Activated naive CD4-positive, alpha-beta T cell treated with anti-CD3 and anti-CD28 coated beads, Interleukin-2, amount 10 ng/mL, durations not matched to agents 7 days and 5 days (primary cell): ENCODE measurements at places on chromosomes 6 and 20.
A peak's percentile ranks its signal among the peaks of the same experiment; 100 is the strongest.

DNA sequence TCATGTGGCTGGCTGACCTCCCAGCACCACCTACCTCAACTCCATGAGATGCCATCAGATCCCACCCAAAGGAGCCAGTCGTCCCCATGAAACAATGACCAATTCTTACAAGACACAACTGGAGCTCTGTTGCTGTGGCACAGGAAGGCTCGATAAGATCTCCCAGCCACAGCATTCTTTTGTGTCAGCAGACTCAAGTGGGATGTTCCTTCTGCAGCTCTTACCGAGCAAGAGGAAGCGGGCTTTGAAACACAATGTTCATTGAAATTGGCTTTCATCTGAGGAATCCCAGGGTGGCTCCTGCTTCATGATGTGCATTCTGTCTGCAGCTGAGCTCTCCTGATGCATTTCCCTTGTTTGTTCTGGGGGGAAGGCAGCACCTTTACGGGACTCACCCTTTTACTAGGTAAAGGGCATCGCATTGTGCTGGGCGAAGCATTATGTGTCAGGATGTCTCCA lies 222.0 kb upstream of the SGK1 start:
- H3K36me3 ChIP-seq: no peaks in the 10 kb centered on the region
- peaks cover 5% of the 10 kb centered on the region for H3K27me3 ChIP-seq
- peak; percentile 51 for DNase-seq
- no peak overlapping the region for H3K4me3 ChIP-seq

- H3K4me3 ChIP-seq: no peak overlapping the region
- no peaks in the 10 kb centered on the region for H3K36me3 ChIP-seq
- DNase-seq: no peak
- H3K4me1 ChIP-seq: no peaks in the 10 kb centered on the region
These were observed 13.7 kb downstream of the RAET1E start for GRCh38 chr6:149884215-149884614.

GRCh38 chr6:143271024-143271423 lies 179.5 kb downstream of the ADAT2 start:
- H3K4me1 ChIP-seq: no peaks in the 10 kb centered on the region
- H3K4me3 ChIP-seq: no peak overlapping the region
- no peak for DNase-seq
- no peaks in the 10 kb centered on the region for H3K36me3 ChIP-seq

GRCh38 chr6:127854009-127854408 lies 46.8 kb downstream of the THEMIS start:
- no peak overlapping the region for H3K4me3 ChIP-seq
- H3K27me3 ChIP-seq: no peaks in the 10 kb centered on the region
- peaks cover 49% of the 10 kb centered on the region for H3K4me1 ChIP-seq
- no peak overlapping the region for H3K27ac ChIP-seq

DNA sequence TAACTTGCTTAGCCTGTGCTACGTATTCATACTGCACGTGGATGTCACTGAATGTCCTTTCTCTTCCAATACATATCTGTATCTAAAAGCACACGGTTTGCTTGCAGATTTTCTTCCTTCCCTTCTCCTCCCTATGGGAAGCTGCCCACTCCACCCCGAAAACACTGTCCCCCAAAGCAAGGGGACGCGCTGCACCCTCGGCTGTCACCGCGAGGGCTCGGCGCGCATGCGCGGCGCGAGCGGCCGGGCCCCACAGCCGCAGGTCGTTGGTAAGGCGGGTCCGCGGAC lies 659 bp downstream of the TMX4 start:
- peak overlapping the region; percentile 84 for H3K4me3 ChIP-seq
- peak; percentile 70 for DNase-seq
- H3K4me1 ChIP-seq: peaks cover 19% of the 10 kb centered on the region

GRCh38 chr6:42403421-42403820 lies 48.3 kb downstream of the TRERF1 start:
- no peaks in the 10 kb centered on the region for H3K27me3 ChIP-seq
- DNase-seq: no peak
- H3K36me3 ChIP-seq: peaks cover 15% of the 10 kb centered on the region
- H3K4me1 ChIP-seq: peaks cover 57% of the 10 kb centered on the region

DNA sequence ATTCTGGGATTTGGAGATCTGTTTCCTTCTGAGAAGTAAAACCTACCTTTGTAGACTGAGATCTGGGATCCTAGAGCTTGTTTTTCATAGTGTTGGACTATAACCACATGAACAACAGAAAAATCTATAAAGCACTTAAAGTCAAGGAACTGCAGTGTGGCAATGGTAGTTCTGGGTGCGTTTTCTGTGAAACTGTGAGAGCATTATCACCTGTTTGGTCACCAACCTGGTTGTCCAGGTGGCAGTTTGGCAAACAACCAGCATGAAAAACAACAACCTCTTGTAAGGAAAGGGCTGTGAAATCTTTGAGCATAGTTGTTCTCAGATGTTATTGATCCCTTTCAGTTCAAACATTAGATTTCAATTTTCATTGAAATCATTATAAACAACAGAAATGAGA lies 215.8 kb upstream of the CITED2 start:
- H3K27ac ChIP-seq: no peak overlapping the region
- H3K27me3 ChIP-seq: peaks cover 25% of the 10 kb centered on the region
- no peaks in the 10 kb centered on the region for H3K36me3 ChIP-seq
- H3K4me1 ChIP-seq: no peaks in the 10 kb centered on the region
- no peak for DNase-seq
- no peak overlapping the region for H3K4me3 ChIP-seq

GRCh38 chr6:110331390-110331789 lies 26.8 kb downstream of the METTL24 start:
- DNase-seq: no peak
- no peaks in the 10 kb centered on the region for H3K4me1 ChIP-seq
- H3K4me3 ChIP-seq: no peak overlapping the region
- H3K36me3 ChIP-seq: no peaks in the 10 kb centered on the region
- H3K27me3 ChIP-seq: peaks cover 9% of the 10 kb centered on the region
- no peak overlapping the region for H3K27ac ChIP-seq
